ENCODE measurements at places on chromosomes 5 and 9.

DNA sequence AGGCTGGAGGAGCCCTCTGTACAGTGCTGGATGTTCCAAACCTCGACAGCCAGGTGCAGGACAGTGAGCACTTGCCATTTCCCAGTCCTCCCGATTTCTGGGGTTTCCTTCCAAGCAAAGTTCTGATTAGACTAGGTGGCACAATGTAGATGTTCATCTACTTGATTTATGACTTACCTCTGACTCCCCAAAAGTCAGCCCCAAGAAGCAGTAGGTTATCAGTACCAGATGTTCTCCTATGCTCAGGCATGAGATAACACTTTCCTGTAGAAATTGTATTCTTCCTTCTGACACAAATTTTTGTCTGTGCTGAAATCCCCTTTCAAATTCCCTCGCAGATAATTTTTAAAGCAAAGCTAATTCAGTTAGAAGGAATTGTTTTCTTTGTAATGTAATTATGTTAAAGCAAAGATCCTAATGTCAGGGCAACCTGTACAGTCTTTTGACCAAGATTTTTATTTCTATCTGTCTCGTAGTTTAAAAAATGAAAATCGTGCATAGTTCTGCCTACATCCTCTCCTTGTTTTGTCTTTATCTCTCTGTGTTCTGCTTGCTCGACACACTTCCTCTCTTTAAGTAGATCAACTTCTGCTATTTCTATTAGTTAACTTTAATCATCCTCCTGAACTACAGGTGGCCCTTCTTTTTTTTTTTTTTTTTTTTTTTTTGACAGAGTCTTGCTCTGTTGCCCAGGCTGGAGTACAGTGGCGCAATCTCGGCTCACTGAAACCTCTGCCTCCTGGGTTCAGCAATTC is 102.4 kb upstream of the PJA2 start:
- no peak for DNase-seq

- DNase-seq: no peak
Observed at GRCh38 chr9:133487331-133487725, 8.4 kb upstream of the SLC2A6 start.

DNA sequence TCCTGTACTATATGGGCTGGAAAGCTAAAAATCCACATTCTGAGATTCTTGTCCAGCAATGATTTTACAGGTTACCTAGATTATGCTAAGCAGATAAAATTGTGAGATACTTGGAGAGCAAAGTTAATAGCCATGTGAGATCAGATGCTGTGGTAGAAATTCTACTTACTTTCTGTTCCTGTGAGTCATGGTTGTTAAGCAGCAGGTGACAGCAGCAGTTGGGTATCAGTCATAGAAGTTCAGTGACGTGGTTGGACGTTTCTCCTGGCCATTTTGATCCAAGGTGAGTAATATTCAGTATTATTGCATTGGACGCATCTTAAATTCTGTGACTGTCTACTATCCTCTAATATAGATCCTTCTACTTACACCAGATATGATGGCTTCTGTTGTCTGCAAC is 524.5 kb downstream of the TMEM38B start:
- DNase-seq: no peak

DNA sequence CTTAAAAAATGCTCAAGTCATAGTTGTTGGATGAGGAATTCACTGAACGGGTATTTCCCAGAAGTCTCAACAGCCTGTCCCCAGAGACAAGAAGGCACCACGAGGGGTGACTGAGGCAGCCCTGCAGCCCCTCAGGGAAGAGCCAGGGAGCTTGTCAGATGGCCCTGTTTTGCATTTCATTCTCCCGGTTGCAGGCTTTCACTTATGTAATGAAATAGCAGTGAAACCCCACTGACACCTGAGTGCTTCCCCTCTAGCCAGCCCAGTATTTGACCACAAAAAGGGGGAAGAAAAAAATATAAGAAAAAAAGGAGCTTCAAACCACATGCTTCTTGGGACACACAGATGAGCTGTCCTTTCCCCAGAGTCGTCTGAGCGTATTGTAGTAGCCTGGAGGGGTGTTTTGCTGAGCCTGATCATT is 75.3 kb upstream of the IL12B start:
- no peak for DNase-seq

DNA sequence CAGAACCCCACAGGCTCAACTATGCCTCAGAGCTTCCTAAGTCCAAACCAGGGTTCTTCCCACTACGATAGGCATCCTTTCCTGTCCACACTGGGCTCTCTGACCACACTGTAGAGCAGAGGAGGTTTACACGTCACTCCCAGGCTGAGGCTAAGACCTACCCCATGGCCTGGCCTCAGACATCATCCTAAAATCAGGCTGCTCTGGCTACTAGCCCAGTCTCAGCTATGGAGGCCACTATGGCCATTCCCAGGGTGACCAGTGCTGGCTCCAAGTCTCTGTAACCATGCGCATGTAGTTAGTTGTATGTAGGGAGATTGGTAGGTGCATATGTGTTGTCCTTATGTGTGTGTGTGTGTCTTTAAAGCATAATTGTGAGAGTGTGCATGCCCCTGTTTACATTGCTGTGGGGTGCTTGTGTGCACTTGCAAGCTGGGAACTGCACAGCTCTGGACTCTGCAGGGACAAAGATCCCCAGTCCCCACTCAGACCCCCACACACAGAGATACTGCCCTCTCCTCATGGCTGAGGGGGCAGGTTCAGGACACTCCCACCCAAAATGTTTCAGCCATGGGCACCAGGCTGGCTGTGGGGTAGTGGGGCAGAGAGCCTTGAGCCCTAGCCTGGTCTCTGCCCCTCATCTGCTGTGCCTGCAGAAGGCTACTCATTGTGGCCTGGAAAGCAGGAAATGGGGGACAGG is 12.3 kb downstream of the PDLIM4 start:
- no peak for DNase-seq

- DNase-seq: no peak
Observed at GRCh38 chr9:114370251-114370967, 17.4 kb downstream of the AKNA start.

All from effector CD4-positive, alpha-beta T cell (primary cell).